ENCODE measurements at places on chromosomes 3 and 15. TPM values are rescaled to one million over a fixed set of nuclear protein-coding genes. Genes with fewer than 3 reads are reported as not detected.

Gene MAP6D1
- total RNA-seq, result 3.3 TPM

Gene ALPK3
- 0.82 TPM for total RNA-seq

Gene ISLR
- total RNA-seq, result 12.6 TPM

Gene EXOSC7
- 27.3 TPM for total RNA-seq

Gene SAXO2
- total RNA-seq, result 4.1 TPM

Measured in frontal cortex (tissue), 4 donors.